DMS53 (cell line): ENCODE measurements at places on chromosomes 1 and 21.

- no peak for DNase-seq
Observed at GRCh38 chr1:244095529-244095911, 44.4 kb downstream of the ZBTB18 start.

DNA sequence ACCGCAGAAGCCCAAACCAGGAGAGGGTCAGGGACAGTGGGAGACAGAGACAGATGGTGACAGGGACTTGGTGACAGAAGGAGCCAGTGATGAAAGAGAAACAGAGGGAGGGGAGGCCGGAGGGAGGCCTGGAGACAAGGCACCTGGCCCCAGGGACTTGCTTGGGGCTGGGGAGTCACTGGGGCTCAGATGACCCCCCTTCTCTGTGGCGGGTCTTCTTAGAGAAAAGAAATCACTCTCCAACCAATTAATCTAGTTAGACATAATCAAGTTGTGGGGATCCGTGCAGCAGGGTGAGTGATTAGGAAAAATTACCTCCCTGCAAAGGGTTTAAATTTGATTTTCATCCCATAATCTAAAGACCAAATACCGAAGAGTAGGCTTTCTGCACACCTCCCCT is 519.8 kb downstream of the PTPRU start:
- no peak for DNase-seq

DNA sequence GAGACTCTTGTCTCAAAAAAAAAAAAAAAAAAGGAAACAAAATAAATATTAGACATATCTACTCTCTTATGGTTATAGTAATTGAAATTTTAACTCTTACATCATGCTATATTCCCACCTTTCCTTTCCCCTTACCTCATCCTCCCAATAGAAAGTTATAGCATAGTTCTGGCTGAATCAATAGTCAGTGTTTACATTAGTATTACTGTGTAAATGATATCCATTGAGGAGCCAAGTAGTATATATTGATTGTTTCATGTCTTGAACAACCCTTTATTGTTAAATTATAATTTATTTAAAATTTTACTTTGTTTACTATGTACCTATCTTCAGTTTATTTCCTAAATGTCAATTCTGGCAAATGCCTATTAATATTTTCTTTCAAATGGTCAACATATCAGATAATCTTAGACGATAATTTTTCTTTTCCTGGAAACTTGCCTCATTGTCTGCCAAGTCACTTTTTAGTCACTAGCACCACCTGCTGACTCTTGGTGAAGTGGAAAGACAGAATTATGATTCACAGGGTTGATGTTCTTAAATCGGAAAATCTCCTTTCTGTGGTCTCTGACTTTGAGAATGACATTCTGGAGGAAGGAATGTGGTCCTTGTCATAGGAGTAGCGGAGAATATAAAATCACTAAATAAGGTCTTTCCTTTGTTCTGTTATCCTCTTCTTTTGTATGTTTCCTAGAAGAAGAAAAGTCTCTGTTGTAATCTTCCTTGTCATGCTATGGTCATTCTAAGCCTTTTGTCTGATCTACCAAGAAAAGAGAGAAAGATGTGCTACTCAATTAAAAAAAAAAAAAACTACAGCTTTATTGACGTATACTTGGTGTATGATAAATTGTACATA is 8.6 kb downstream of the HJV start:
- DNase-seq, result peak; percentile 84

GRCh38 chr1:60657926-60658325 is 424.4 kb upstream of the NFIA start:
- peak; percentile 64 for DNase-seq

DNA sequence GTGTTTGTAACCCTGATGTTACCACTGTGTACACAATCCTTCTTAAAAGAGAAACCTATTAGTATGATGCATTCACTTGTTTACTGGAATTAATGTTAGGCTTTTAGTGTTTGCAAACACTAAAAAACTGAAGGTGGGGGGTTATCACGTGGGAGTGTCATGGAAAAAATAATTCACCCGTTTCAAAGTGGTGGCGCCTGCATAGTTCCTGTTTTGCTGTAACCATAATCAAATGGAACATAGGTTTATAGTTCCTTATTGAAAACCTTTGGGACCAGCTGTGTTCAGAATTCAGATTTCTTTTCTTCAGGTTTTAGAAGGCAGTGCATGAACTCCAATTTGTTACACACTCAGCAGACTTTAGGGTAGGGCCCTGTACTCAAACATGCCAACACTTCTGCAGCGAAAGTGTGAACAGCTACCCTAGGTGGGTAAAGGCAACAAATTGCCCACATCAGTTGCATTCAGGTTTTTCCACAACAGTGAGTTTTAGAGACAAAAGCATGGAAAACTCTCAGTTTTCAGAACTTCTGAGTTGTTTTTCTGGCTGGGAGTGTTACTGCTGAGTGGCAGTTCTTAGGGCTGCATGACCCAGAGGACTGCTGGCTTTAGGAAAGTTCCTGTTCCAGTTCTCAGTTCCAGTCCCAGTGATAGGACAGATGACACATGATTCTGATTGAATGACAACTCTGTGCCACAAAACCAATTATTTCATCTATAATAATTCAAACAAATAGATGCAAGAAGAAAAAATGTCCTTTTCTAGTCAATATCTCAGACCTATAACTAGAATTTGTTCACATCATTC is 29.1 kb upstream of the IVNS1ABP start:
- DNase-seq, result no peak

DNA sequence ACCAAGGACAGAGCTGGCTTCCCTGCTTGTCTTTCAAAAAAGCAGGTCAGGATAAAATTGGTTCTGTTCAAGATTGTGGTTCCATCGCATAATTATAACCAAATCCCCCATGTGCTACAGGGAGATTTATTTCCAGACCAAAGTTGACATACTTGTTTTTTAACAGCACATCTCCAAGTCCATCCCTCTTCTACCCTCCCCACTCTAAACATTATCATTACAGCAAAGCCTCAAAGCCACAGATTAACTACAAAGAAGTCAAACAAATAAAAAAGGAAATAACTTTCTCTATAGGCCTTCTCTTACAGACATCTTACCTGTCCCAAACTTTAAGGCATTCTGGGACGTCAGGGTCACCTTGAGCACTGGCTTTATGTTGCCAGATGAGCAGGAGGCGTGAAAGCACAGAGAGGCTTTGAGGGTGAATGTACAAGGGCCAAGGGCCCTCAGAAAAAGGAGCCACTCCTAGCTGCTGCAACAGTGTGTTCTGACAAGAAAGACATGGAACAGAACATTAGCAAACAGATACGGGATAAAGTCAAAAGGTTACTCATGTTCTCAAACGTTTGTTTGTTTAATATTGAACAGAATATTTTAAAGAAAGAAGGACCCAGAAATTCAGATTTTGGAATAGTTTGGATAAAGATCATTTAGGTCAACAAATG is 31.2 kb downstream of the UBR4 start:
- no peak for DNase-seq

GRCh38 chr1:220222939-220223338 is 49.3 kb downstream of the RAB3GAP2 start:
- DNase-seq, result peak; percentile 27

GRCh38 chr1:55071477-55071876 is 32.1 kb downstream of the PCSK9 start:
- DNase-seq, result peak; percentile 83

GRCh38 chr1:201828820-201829774 is at the start of gene IPO9:
Gene IPO9 (plus strand): TSS chr1:201829157. CDS start chr1:201829210, 53 bp downstream.
- DNase-seq, result peak; percentile 98

DNA sequence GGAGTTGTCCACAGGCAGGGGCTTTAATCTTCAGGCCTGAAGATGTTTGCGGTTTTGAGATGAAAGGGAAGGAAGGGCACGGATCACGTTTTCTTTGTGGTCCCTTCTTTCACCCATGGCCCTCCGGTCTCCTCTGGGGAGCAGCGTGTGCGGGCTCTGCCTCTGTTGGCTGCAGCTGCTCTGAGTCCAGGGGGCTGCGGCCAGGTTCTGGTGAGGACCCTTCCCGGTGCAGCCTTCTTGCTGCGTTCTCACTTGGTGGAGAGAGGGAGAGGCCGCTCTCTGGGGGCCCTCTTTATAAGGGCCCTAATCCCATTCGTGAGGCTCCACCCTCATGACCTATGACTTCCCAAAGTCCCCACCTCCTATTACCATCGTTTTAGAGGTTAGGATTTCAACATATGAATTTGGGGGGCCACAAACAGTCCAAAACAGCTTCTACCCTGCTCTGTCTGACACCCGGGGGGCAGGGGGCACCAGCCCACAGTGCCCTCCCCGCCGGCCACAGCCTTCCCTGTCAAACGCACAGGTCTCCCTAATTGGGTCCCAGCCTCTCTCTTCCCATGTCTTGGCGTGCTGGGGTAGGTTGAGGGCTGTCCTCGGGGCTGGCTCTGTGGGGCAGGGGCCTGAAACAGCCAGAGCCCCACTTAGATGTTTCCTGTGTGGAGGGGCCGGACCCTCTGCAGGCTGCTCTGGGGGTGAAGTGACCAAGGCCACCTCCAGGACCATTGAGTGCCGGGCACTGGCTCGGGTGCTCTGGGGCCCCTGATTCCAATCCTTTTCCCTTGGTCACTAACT is 100.1 kb upstream of the C1orf174 start:
- DNase-seq, result no peak

GRCh38 chr1:31036749-31037500 is 28.6 kb downstream of the PUM1 start:
- DNase-seq, result no peak

DNA sequence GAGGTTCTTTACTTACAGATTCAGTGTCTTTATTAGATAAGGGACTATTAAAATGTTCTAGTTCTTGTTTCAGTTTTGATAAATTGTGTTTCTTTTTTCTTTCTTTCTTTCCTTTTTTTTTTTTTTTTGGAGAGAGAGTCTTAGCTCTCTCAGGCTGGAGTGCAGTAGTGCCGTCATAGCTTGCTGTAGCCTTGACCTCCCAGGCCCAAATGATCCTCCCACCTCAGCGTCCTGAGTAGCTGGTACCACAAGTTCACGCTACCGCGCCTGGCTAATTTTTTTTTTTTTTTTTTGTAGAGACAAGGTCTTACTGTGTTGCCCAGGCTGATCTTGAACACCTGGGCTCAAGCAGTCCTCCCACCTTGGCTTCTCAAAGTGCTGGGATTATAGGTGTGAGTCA is 76.6 kb downstream of the TMEM200B start:
- DNase-seq, result peak; percentile 35

- no peak for DNase-seq
Observed at GRCh38 chr1:1120096-1120495, 4.2 kb upstream of the C1orf159 start.

DNA sequence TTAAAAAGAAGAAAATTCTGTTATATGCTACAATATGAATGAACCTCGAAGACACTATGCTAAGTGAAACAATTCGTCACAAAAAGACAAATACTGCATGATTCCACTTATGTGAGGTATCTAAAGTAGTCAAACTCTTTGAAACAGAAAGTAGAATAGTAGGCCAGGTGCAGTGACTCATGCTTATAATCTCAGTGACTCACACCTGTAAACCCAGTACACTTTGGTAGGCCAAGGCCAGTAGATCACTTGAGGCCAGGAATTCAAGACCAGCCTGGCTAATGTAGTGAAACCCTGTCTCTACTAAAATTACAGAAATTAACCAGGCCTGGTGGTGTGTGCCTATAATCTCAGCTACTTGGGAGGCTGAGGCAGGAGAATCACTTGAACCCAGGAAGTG is 25.7 kb downstream of the EPHA10 start:
- DNase-seq, result peak; percentile 94

- no peak for DNase-seq
Observed at GRCh38 chr21:9738527-9738926, 782.9 kb upstream of the TPTE start.

GRCh38 chr1:178052650-178053461 is 41.0 kb upstream of the RASAL2 start:
- DNase-seq, result peak; percentile 10

DNA sequence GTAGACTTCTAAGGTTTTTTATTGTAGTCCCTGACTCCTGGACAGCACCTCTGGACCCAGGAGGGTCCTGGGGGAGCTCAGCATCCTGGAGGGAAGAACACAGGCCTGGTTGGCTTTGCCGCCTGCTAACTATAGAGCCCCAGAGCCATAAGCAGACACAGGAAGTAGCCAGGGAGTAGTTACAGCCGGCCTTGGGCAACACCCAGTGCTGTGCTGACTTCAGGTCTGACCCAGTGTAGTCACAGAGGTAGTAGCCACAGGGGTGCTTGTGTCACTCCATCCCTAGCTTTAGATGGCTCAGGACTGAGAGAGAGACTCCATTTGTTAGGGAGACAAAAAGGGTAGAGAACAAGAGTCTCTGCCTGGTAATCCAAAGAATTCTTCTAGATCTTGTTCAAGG is 21.9 kb downstream of the MCOLN2 start:
- DNase-seq, result no peak

DNA sequence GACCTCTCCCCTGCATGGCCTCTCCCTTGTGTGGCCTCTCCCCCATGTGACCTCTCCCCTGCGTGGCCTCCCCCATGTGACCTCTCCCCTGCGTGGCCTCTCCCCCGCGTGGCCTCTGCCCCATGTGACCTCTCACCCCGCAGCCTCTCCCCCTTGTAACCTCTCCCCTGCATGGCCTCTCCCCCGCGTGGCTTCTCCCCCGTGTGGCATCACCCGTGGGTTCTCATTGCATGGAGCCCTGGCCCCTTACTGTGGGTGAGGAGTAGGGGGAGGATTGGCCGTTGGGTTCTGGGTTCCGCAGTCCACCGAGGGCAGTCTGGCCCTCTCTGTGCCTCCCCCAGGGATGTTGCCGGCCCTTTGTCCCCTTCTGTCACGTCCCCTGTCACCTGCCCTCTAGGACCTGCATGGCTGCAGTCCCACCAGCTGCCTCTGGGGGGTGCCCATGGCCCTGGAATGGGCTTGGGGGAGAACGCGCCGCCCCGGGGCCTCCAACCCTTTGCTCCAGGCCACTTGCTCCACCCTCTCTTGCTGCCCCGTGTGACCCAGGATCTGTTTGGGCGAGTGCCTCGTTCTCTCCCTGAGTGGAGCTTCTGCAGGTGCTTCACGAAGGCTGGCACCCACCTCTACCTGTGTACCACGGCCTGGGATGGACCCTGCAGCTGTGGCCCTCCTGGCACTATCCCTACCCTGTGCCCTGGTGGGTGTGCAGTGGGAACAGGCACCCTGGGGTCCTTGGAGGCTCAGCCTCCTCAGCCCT is 21.3 kb downstream of the RRP1 start:
- peak; percentile 93 for DNase-seq

GRCh38 chr1:22471610-22472009 is 20.0 kb downstream of the ZBTB40 start:
- DNase-seq, result no peak
